Psoas muscle (tissue), 8 donors: ENCODE measurements at places on chromosomes 11 and 22. TPM values are rescaled to one million over a fixed set of nuclear protein-coding genes. Genes with fewer than 3 reads are reported as not detected.

- DNase-seq = no peak
Observed at GRCh38 chr11:93606314-93606713, 55.2 kb upstream of the CEP295 start.

DNA sequence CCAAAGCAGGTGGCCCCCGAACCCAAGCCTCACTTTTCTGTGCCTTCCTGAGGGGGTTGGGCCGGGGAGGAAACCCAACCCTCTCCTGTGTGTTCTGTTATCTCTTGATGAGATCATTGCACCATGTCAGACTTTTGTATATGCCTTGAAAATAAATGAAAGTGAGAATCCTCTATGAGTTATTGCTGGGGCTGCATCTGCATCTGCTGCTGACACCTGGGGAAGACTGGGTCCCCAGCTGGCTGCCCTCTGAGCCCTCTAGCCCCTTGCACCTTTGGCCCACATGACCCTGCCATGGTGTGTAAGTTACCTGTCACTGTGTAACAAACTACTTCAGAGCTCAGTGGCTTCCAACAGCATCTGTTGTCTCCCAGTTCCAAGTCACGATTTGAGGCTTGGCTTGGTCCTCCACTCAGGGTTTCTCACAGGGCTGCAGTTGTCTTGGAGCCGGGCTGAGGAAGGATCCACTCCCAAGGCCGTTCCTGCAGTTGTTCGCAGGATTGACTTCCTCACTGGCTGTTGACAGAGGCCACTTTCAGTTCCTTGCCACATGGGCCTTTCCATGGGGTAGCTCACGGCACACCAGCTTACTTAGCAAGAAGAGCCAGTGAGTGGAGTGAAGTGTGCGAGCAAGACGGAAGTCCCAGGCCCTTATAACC is 13.5 kb upstream of the UVRAG start:
- no peak for DNase-seq

DNA sequence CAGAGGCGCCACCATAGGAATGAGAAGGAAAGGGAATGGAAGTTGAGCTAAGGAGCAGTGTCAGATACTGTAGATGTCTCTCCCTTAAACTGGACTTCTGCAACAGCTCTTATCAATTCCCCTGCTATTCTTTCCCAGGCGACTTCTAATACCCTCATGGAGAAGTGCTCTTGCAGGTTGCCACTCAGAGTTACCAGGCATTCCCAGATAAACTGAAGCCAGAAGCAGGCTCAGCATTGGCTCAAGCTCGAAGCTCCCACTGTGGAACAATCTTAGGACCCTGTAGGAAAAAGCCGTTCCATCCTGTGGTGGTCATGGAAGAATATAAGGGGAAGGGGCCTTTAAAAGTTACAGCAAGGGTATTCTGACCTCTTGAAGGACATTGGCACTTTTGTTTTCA is 208.7 kb upstream of the PLET1 start:
- no peak for DNase-seq

The PNPLA5 gene
- 0.18 TPM for polyA plus RNA-seq

GRCh38 chr11:111586388-111586831 is 15.8 kb upstream of the SIK2 start:
- no peak for DNase-seq

DNA sequence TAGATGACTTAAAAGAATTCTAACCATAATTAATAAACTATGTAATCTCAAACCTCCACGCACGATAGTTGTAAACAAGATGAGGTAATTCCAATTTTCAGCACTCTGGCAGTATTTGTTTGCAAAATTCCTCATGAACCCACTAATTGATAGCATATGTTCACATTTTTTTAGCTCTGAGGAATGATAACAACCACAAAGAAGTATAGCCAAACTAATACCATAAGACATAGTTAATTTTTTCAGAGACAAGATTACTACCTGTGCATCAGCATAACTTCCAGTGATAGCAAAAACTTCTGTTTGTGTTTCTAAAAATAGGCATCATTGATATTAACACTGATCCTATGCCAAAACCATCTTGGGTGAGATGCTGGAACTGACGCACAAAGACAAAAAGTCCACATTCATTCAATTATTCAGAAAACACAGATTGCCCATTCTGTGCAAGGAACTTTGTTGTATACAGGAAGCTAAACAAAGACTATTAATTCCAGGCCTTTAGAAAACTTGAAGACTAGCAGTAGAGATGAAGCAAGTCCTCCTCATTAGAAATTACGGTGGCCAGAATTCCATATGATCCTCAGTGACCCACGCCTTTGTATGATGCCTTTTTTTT is 57.7 kb downstream of the PDGFD start:
- DNase-seq = no peak

The OR8D4 gene
- not detected for polyA plus RNA-seq

DNA sequence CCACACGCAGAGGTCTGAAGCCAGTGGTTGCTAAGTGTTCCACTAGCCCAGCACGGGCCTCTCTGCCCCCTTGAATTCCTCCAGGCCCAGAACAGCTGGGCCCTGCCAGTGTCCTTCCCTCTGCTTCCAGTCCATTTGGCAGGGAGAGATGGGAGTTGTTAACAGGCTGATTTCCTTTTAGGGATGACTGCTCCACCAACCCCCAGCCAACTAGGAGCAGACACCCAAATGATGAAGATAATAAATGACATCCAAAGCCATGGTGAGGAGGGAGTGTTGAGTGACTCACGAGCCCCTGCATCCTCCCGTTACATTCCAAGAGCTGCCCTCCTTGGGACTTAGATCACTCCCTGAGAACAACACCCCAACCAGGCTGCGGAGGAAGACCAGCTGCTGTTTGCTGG is 20.6 kb downstream of the PARVA start:
- DNase-seq = peak; percentile 33

DNA sequence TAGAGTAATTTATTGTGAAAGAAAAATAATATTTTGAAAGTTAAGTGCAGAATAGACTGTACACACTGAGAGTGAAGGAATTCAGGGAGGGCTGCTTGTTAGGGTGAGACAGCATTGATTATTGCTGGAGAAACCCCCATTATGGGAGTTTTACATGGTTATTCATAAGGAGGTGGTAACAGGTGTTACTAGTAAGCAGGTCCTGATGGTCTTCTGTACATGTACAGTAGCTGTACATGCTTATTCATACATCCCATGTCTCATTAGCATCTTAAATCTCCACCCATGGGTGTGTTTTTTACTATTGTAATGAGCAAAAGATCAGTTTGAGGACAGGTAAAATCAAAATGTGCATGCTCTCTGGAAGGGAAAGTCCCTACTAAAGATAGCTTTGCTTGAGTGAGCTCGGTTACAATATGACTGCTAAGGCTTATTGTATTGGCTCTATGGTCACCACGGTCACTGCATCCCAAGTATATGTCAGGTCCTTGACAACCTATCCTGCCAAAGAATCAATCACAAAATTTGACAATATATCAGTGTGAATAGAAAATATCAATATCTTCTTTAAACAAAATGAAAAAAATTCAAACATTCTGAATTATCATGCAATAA is 6.2 kb downstream of the KDM4F start:
- DNase-seq = no peak
